ENCODE measurements at places on chromosomes 1 and 21. TPM values are rescaled to one million over a fixed set of nuclear protein-coding genes. Genes with fewer than 3 reads are reported as not detected.

Gene PLA2G2C
- total RNA-seq, result not detected

Gene PLXNA2
- total RNA-seq, result 4.6 TPM

Gene FCMR
- total RNA-seq, result 5.9 TPM

Gene AMY1A
- not detected for total RNA-seq

Gene ERO1B
- 3.0 TPM for total RNA-seq

Gene CA6
- total RNA-seq, result not detected

Gene AGT
- 0.13 TPM for total RNA-seq

Gene CFHR4
- not detected for total RNA-seq

Measured in A549 treated with dexamethasone at 1 μM for 4 hours (cell line).